Bronchial epithelial cell (primary cell): ENCODE measurements at places on chromosomes 7 and 10. TPM values are rescaled to one million over a fixed set of nuclear protein-coding genes. Genes with fewer than 3 reads are reported as not detected.

DNA sequence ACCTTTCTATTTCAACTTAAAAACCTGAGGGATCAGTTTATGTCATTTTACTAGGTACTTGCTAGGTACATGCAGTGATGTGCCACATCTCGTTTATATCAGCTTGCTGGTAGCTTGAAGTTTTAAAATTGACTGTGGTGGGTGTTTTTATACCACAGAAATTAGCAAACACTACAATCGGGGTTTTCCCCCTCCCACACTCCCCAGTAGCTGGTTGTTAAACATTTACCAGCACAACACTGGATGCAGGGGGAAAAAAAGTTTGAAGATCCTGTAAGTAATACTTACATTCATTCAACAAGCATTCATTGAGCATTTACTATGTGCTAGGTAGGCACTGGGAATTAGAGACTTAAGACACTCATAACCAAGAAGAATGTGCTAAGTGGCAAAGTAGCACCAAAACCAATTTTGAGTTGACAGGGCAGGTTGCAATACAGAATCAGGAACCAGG lies 32.6 kb downstream of the USP6NL start:
- no peak for DNase-seq

Gene PIP
- not detected in 2 replicates for total RNA-seq

DNA sequence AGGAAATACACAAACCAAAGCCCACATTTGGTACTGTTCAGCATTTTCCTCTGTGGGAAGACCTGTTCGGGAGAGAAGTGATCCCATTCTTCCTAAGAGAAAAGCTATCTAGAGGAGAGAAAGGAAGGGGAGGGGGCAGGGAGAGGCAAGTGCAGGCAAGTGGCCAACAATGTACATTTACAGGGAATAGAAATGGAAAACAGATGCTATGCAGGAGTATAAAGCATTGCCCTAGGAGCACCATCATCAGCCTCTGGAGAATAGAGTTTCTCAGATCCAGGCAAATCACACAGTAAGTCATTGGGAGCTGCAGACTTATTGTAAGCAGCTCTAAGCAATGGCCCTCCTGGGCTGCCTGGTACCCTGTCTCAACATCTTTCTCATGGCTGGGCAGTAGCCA lies 424.4 kb upstream of the AUTS2 start:
- no peak for DNase-seq

GRCh38 chr7:5296015-5296610 lies 13.4 kb downstream of the SLC29A4 start:
- DNase-seq: no peak

Gene SNX8
- 8.7 and 12.9 TPM in 2 replicates for total RNA-seq

Gene CYP2C9
- total RNA-seq: 1.5 TPM in 1 of 2 replicates, not detected in the other

Gene COL26A1
- total RNA-seq: not detected in 2 replicates

Gene NANOS1
- total RNA-seq: 0.79 and 1.3 TPM in 2 replicates

DNA sequence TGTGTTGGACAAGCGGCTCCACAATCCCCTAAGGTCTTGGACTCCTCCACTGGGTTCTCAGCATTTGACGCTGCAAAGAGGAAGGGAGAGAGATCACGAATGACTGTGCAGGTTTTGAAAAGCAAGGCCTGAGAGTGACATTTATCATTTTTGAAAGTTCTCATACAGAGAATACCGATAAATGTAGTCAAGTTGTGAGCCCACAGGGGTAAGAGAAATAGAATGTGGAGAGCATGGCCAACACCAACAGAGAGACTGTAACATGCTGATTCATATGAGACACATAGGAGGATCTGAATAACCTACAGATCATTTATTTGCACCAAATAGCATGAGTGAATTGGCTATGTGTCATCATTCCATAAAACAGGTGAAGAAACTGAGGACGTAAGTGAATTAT lies 230.5 kb upstream of the MBL2 start:
- peak; percentile 84 for DNase-seq

DNA sequence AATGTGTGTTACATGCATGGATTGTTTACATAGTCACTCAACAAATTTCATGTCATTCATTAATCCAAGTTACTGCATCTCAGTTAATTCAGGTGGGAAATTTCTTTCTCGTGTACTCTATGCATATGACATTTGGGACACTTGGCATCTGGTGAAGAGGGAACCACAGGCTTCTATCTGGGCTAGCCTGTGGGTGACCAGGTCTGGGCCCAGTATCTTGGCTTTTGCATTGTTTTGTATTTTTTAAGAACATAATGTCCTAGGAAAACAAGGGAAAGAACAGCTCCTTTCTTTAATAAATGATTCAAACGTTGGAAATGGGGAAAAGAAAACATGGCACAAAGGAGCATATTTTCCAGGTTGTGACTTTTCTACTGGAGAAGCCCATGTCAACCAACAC lies 331.1 kb downstream of the WDR11 start:
- no peak for DNase-seq

Gene GIMAP5
- not detected in 2 replicates for total RNA-seq

GRCh38 chr10:93097386-93097785 lies 23.7 kb downstream of the CYP26A1 start:
- no peak for DNase-seq

Gene TWNK
- total RNA-seq: 7.9 and 14.7 TPM in 2 replicates

Gene RHOBTB1
- 3.5 and 6.3 TPM in 2 replicates for total RNA-seq

- peak; percentile 86 for DNase-seq
These were observed 307.9 kb downstream of the WDR11 start for GRCh38 chr10:121158988-121159579.

DNA sequence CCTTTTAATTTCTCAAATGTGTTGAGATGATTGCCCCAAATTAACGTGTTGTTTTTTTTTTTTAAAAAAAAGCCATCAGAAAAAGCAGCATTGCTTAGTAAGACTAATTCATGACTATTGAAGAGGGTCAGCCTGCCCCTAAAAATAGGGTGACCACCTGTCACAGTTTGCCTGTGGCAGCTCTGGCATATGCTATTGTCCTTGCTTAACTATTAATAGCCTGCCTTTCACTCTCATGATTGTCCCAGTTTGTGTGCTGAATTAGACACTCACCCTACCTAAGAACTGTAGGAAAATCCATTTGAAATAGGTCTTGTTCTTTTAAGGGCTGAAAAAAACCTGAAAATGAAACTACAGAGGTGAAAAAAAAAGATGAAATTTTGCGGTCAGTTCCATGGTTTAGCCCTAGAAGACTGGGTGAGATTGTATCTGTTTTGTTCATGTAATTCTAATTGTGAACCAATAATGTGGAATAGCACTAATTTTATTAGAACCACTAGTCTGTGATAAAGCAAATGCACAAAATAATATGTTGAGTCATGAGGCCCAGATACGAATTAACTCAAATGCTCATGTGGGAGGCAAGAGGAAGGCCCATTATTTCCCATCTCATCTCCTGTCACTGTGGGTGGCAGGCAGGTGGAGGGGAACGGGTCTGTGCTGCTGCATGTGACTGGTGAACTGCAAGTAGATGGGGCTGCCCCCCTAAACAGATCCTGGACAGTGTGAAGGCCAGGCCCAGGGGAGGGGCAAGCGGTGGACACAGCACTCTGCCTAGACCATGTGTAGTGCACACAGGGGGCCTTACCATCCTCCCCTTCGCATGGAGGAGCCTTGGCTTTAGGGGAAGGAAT lies 265.4 kb upstream of the NFE2L3 start:
- no peak for DNase-seq

Gene TET1
- total RNA-seq: under 0.01 TPM in 2 replicates

Gene NUTM2A
- total RNA-seq: 0.26 and 1.2 TPM in 2 replicates

Gene NODAL
- under 0.01 TPM in 1 of 2 replicates, not detected in the other for total RNA-seq

Gene NOC3L
- total RNA-seq: 18.2 and 22.6 TPM in 2 replicates

GRCh38 chr10:120897343-120897742 lies 46.2 kb downstream of the WDR11 start:
- DNase-seq: peak; percentile 5

Gene TRIM8
- total RNA-seq: 31.1 and 41.2 TPM in 2 replicates

DNA sequence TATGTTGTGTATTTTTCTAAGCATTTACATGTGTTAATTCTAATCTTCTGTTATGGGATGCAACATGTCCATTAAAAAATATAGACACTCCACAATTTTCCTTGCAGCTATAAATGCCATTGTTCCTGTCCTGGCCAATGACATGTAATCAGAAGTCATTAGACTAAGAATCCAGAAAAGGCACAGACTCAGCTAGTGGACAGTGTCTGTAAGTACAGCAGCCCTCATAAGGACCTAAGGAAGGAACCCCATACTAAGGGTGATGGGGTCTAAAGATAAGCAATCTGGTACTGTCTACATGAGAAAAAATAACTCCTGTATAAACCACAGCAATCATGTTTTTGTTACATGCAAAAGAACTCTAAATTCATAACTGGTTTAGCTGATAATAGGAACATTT lies 115.9 kb downstream of the GPR85 start:
- no peak for DNase-seq

GRCh38 chr10:113292086-113292485 lies 260.8 kb upstream of the HABP2 start:
- no peak for DNase-seq

GRCh38 chr7:16730937-16731336 lies 22.6 kb upstream of the TSPAN13 start:
- DNase-seq: no peak

- no peak for DNase-seq
These were observed 105.7 kb downstream of the GRB10 start for GRCh38 chr7:50676740-50677637.

DNA sequence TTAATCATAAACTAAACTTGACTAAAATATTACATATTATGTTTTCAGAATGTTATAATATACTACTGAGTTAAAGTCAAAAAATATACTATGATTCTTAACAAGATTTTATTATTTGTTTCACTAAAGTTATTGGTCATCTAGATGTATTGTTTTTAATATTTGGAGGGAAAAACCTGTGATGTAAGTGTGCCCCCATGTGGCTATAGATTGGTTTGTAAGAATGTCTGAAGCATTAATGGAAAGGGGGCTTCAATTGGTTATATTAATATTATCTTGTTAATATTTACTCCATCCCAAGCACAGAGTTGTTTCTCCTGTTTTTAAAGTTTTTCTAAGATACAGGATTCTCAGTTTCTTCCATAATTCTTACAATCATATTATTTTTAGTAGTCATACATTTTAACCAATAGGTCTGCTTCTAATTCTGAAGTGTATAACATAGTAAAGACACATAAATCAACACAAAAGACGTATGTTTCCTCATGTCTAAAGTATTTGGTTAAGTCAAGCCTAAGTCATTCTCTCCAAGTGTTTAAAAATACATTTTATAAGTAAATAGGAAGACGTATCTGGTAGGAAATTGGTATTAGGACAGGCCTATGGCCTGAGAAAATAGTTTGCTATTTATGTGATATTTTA lies 58.0 kb downstream of the GNAT3 start:
- DNase-seq: peak; percentile 37

- DNase-seq: no peak
These were observed 2.4 kb downstream of the CHST12 start for GRCh38 chr7:2405601-2406345.

DNA sequence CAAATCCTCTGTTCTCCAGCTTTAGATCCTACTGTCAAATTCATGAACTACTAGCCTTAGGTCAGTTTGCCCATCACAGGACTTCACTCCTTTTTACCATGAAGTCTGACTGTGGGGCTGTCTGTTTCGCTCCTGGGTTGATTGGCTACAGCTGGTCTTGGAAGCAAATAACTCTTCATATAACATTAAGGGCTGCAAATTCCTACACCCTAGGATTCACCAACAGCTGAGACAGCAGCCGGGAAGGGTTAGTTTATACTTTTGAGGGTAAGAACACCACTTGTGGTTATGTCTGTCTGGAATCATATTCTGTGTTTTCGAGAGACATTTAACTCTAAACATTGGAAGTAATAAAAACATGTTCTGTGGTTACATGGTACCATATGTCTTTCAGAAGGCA lies 55.9 kb upstream of the KIAA1217 start:
- no peak for DNase-seq

DNA sequence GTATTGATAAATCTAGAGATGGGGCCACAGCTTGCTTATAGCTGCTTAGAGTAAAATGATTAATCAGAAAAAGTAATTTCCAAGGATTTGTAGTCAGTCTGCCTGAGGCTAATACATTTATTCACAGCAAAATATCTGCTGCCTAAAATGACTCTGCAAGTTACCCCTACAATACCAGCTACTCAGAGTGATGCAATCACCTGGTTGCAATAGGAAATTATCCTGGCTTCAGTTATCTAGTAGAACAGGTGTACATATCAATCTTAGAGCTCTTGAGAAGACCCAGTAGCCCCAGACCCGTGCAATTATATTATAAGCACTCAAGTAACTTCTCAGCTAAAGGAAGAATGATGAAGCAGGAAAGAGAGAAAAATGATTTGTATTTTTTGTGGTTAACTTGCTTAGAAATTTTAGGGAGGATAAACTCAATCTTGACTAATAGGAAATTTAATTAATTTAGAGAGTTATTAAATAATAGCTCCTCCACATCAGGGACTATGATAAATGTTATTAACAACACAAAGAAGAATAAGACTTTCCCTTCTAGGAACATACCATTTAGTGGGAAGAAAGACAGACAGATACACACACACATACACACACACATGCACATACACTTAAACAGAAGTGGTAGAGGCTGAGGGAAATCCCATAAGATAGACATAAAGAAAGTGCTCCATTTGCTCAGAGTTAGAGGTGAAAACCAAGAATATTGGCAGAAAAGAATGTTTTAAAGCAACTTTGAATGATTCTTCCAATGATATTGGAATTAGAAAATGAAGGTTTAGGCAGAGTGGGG lies 140.4 kb upstream of the PRSS1 start:
- DNase-seq: peak; percentile 20

Gene GPR15LG
- 0.53 and 2.6 TPM in 2 replicates for total RNA-seq

Gene GHITM
- total RNA-seq: 415 and 431 TPM in 2 replicates

- DNase-seq: peak; percentile 69
These were observed 718 bp upstream of the CTBP2 start for GRCh38 chr10:125160856-125161706.

DNA sequence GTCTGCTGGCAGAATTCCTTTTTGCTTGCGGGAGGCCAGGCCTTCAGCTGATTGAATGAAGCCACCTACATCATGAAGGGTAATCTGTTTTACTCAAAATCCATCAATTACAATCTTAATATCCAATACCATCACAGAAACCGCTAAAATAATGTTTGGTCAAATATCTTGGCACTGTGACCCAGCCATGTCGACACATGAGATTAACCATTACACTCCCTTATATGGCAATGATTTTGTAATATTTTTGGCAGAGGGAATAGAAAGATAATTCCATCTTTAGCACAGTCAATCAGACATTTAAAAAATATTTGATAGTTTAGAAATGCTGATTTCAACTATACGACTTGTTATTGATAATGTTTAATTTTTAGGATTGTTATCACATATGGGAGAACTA lies 36.5 kb upstream of the SLC39A12 start:
- no peak for DNase-seq
